Right ventricle myocardium inferior (tissue), 1 donor: ENCODE measurements at places on chromosomes 16 and 17.
A peak's percentile ranks its signal among the peaks of the same experiment; 100 is the strongest.

DNA sequence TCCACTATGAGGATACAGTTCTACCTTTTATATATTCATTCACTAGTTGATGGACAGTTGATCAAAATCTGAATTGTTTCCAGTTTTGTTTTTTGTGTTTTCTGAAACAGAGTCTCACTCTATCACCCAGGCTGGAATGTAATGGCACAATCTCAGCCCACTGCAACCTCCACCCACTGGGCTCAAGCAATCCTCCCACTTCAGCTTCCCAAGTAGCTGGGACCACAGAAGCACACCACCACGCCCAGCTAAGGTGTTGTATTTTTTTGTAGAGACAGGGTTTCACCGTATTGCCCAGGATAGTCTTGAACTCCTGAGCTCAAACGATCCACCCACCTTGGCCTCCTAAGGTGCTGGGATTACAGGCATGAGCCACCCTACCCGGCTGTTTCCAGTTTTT is 21.0 kb downstream of the LSM12 start:
- DNase-seq = no peak

DNA sequence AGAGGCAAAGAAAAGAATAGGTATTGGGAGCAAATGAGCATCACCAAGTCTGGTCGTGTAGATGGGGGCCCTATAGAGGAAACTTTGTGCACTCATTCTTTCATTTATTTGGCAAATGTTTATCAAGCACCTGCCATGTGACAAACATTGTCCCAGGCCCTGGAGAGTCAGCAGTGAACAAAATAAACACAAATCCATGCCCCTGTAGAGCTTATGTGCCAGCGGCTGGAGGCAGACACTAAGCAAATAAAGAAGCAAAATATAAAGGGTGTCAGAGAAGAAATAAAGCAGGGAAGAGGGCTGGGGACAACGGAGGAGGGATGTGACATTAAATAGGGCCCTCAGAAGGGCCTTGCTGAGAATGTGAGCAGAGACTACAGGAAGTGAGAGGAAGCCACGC is 45.5 kb downstream of the KATNIP start:
- DNase-seq = no peak

DNA sequence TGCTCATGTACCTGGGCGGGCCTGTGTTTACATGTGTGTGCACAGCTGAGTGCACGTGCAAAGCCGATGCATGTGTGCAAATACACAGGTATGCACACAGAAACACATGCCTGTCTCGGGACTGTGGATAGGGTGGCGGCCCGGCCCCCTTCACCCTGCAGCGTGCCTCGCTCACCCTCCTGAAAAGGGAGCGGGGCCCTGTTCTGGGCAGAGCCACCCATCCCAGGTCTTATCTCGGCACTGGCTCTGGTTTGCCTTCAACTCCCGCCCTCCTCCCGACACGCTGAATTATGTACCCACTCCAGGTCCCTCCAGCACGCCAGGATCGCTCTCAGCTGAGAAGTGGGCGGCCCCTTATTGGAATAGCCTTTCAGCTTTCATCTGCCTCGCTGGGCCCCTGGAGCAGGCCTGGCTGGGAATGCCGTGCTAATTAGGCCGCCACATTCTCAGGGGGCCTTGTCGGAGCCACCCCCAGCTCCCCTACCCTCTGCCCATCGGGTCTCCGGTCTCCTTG is 77.8 kb downstream of the RTN4RL1 start:
- no peak for DNase-seq

GRCh38 chr16:46972429-46973206 is 856 bp downstream of the DNAJA2 start:
- peak; percentile 70 for DNase-seq

- no peak for DNase-seq
Measured at GRCh38 chr16:82464187-82464586, 162.6 kb upstream of the CDH13 start.

DNA sequence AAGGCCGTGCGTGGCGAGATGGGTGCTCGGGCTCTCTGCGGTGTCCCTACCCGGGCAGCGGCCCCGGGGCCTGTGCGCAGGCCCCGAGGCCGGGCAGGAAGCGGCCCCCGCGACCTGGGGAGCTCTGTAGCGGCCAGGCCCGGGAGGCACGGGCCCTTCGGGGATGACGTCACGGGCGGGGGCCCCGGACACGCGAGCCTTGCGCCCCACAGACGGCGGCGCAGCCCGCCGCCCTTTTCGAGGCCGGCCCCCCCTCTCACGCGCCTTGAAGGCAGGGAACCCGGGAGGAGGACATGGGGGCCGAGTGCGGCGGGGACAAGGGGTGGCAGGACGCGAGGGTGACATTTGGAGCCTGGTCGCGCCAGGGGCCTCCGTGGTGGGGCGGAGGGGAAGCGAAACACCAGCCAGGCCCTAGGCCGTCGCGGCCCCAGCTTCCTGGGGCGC is 1.1 kb downstream of the RAI1 start:
- no peak for DNase-seq

- no peak for DNase-seq
Measured at GRCh38 chr16:71631776-71632175, 5.8 kb downstream of the MARVELD3 start.

DNA sequence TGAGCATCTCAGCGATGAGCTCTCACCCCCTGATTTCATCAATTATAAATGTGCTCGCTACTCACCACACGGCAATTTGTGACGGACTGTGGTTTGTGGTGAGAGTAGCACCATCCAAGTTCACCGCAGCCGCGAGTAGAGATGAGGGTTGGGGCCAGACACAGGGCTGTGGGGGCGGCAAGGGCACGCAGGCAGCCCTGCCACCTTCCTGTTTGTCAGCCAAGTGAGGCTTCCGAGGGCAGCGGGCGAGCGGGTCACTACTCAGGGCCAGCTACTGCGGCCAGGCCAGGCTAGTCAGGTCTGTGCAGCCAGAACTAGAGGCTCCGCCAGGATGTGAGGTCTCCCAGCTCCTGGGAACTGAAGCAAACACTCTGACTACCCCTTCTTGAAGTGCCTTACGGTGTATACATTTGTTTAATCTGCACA is 39.6 kb upstream of the MEOX1 start:
- DNase-seq = no peak
